Bronchial smooth muscle cell (primary cell): ENCODE measurements at places on chromosomes 5 and 9. TPM values are rescaled to one million over a fixed set of nuclear protein-coding genes. Genes with fewer than 3 reads are reported as not detected.

Gene PCDHGA6
- 2.4 and 3.9 TPM in 2 replicates for total RNA-seq

Gene SKP2
- 7.3 and 15.0 TPM in 2 replicates for total RNA-seq

Gene DPP7
- total RNA-seq = 67.8 and 115 TPM in 2 replicates

Gene RNF224
- total RNA-seq = 0.09 TPM in 1 of 2 replicates, not detected in the other

Gene FCN2
- total RNA-seq = not detected in 2 replicates

Gene ROPN1L
- 0.32 and 0.60 TPM in 2 replicates for total RNA-seq

Gene CDH9
- total RNA-seq = not detected in 2 replicates

Gene CFAP90
- total RNA-seq = 0.26 TPM in 1 of 2 replicates, not detected in the other

Gene EPB41L4A
- 0.09 and 0.16 TPM in 2 replicates for total RNA-seq

Gene CSF2
- total RNA-seq = not detected in 2 replicates

Gene KIAA1958
- total RNA-seq = 0.32 and 0.34 TPM in 2 replicates

Gene FGF18
- total RNA-seq = under 0.01 and 0.17 TPM in 2 replicates

Gene FAM153A
- not detected in 2 replicates for total RNA-seq

Gene CCDC180
- total RNA-seq = 3.2 and 5.2 TPM in 2 replicates

Gene HTR4
- total RNA-seq = not detected in 2 replicates

Gene CDO1
- total RNA-seq = 29.2 and 49.2 TPM in 2 replicates

Gene HRH2
- total RNA-seq = under 0.01 TPM in 1 of 2 replicates, not detected in the other

Gene NR6A1
- total RNA-seq = 0.26 and 0.47 TPM in 2 replicates

Gene FOXD4L3
- total RNA-seq = not detected in 2 replicates

Gene PCDHGB7
- total RNA-seq = 5.2 and 9.9 TPM in 2 replicates

Gene IFNA13
- total RNA-seq = not detected in 2 replicates

Gene TXNDC8
- total RNA-seq = not detected in 2 replicates

Gene BHMT
- not detected in 2 replicates for total RNA-seq

Gene RIMOC1
- 6.7 and 12.9 TPM in 2 replicates for total RNA-seq

Gene RNF183
- total RNA-seq = not detected in 2 replicates

Gene LCP2
- total RNA-seq = not detected in 2 replicates

Gene SV2C
- not detected in 2 replicates for total RNA-seq
